ENCODE measurements at places on chromosomes 7 and 10. TPM values are rescaled to one million over a fixed set of nuclear protein-coding genes. Genes with fewer than 3 reads are reported as not detected.

Gene PDZD7
- 0.06 TPM for polyA plus RNA-seq

DNA sequence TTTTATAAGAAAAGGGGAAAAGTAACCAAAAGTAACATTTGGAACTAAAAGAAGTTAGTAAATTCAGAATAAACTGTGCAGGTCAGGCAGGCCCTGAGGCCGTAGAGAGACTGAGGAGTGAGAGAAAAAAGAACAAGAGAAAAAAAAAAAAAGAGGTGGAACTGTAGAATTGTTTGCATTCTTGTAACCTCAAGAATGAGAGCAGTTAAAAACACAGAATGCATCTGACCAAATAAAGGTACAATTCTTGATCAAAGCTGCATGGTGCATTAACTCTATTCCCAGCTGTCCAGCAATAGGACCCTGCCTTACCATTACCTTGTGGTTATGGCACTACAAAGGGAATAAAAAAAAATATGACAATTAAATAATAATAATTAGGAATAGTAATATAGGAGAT lies 170.1 kb upstream of the SEMA3A start:
- no peak for DNase-seq

DNA sequence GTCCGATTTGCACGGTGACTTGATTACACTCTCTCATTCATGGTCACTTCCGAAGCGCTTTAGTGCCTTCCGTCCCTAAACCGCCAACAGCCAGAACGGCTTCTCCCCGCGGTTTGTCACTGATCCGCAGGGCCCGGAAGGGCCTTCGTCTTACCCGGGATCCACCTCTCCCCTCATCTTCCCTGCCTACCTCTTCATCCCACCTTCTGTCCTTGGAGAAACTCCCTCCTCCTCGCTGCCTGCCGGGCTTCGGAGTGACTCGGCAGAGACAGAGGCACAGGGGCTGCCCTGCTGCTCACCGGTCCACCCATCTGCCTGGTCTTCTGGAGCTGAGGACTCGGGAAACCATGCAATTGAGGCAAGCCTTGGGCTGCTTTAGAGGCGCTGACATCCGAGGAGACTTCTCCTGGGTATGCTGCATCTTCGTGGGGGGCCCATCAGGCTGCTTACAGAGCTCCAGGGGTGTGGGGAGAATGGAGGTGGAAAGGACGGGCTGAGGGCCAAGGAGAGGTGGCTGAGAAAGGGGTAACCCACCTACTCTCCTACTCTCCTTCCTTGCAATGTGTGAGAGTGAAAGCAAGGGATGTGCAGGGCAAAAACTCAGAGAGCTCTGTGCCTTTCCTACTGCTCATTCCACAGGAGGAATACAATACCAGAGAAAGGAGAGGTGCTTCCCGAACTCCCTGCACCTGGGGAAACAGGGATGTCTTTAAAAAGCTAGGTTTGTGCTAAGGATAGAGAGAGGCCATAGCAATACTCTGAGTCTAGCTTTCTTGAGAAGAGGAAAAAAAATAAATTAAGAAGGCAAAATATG lies 1.0 kb upstream of the HOXA11 start:
- DNase-seq: no peak

Gene SLC26A5
- polyA plus RNA-seq: not detected

GRCh38 chr10:78620985-78621799 lies 447.6 kb upstream of the ZMIZ1 start:
- DNase-seq: no peak

- no peak for DNase-seq
These were observed 22.5 kb downstream of the CEP41 start for GRCh38 chr7:130418306-130418705.

DNA sequence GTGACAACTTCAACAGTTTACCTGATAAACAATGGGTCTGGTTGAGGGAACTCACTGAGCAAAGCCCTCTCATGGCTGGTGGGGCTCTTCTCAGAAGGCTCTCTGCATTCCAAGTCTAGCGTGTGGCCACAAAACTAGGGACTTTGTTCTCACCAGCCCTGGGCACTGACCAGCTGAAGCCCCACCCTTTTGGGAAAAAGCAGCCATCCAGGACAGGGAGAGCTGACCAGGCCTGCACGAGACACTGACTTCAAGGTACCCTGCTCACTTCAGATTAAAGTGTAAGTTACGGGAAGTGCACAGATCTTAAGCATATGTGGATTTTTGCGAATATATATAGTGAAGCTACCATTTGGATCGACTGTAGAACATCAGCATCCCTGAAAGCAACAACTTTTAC lies 67.4 kb upstream of the LRRC4 start:
- no peak for DNase-seq

Gene CALHM1
- not detected for polyA plus RNA-seq

GRCh38 chr7:45067582-45067981 lies 21.2 kb downstream of the NACAD start:
- DNase-seq: no peak

DNA sequence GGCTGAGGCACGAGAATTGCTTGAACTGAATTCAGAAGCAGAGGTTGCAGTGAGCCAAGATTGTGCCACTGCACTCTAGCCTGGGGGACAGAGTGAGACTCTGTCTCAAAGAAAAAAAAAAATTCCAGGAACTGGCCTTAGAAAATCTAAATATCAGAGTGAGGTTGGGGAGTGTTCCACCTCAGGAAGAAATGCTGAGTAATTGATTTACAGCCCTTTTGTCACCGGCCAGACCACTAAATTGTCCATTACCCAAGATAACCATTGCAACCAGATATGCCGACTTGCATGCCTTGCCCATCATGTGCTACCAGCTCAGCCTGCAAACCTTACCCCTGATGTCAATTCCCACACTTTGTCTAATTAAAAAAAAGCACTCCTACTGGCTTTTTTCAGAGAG lies 42.4 kb downstream of the CRCP start:
- DNase-seq: no peak

GRCh38 chr10:101597091-101597900 lies 9.2 kb downstream of the DPCD start:
- no peak for DNase-seq

Gene IKZF1
- 0.26 TPM for polyA plus RNA-seq

- no peak for DNase-seq
These were observed 60.4 kb downstream of the AFAP1L2 start for GRCh38 chr10:114343623-114344505.

DNA sequence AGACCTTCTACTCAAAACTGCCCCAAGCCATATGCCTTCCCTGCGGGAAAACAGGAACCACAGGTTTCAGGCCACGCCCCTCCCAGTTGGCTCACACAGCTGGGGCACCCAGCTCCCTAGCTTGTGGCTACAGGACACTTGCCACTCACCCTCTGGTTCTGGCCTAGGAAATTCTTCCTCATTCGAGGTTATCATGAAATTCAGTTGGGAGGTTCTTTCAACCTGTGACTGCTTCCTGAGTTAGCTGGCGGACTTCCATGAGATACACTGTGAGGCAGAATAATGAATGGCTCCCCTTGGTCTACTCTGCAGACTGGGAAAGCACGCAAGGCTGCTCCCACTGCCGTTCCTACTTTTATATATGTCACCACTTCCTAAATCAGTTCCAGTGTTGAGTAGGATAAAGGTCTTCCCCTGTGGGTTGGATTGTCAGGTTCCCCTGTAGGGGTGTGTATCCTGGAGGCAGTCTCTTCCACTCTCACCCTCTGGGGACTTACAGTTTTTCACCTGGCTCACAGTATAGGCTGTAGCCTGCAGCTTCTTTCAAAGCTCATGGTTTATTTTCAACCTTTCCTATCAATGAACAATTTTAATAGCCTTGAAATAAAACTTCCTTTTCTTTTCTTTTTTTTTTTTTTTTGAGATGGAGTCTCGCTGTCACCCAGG lies 37.0 kb downstream of the GPR22 start:
- DNase-seq: peak; percentile 32

GRCh38 chr10:16883084-16883483 lies 65.9 kb upstream of the RSU1 start:
- DNase-seq: no peak
